ENCODE measurements at places on chromosomes 4 and X. TPM values are rescaled to one million over a fixed set of nuclear protein-coding genes. Genes with fewer than 3 reads are reported as not detected.

Gene ATOH1
- not detected for total RNA-seq

Gene GDPD2
- 0.05 TPM for total RNA-seq

Gene MTTP
- 0.17 TPM for total RNA-seq

GRCh38 chr4:123651066-123651465, 254.5 kb downstream of the SPRY1 start:
- peak; percentile 33 for DNase-seq

GRCh38 chr4:124337874-124338273, 374.7 kb downstream of the ANKRD50 start:
- no peak for DNase-seq

DNA sequence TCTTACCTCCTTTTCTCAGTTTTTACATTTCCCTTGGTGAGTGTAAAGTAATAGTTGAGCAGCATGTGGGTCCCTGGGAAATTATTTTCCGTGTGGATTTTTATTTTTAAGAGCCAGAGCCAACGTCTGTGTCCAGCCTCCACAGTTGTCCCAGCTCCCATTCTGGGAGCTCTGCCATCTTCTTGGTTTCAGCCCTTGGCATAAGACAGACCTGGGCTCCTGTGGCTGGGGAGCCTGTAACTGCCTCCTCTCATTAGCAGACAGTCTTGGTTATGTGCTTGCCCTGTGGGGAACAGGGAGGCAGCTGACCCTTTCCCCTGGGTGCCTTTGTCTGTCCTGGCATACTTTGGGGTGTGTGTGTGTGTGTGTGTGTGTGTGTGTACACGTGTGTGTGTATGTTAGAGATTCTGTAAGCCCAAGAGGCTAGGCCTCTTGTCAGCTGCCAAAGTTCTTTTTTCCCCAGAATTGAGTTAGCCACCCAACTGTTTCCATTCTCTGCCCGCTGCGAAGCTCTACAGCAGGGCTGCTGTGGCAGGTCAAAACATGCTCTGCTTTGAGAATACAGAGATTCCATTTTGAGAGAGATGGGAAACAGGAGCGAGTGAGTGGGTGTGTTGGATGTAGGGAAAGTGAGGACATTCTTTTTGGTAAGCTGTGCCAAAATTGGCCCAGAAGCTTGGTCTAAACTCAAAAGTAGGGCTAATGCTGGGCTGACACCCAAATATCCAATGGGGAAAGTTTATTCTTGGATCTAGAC, 140.7 kb downstream of the TMEM164 start:
- no peak for DNase-seq
